ENCODE measurements at places on chromosomes 1 and 21.

DNA sequence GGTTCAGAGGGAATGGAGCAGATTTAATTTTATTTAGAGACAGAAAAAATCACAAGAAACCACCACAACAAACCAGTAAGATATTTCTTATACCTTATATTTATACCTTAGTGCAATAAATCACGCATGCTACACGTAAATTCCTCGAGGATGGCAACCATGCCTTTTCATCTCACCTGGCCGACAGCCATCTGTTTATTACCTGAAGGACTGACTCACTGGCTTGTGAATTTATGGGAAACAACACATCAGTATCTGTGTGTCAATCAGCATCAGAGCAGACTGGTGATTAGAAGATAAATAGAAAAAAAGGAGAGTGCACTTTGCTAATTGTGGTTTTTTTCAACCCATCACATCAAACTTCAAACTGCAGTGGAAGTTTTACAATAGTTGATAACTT, 58.4 kb downstream of the S1PR1 start:
- DNase-seq = no peak

GRCh38 chr21:25953659-25954058, 216.9 kb downstream of the APP start:
- no peak for DNase-seq

GRCh38 chr1:11054666-11055065, 5.2 kb downstream of the SRM start:
- DNase-seq = no peak

DNA sequence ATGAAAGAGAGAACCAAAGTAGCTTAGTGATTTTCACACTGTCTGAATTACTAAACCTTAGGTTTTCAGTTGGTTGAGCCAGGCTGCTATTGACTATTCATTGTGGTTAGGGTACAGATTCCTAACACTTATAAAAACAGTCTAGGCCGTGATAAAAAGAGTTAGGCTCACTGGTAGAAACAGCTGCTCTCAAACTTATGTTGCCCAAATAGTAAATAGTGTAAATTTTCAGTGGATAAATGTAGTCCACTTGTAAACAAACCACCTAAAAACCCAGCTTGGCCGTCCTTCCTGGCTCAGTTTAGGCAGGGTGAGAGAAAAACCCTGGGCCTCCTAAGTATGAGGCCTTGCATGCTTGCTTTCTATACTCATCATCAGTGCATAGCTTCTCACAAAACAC, 34.9 kb downstream of the ARID1A start:
- no peak for DNase-seq

DNA sequence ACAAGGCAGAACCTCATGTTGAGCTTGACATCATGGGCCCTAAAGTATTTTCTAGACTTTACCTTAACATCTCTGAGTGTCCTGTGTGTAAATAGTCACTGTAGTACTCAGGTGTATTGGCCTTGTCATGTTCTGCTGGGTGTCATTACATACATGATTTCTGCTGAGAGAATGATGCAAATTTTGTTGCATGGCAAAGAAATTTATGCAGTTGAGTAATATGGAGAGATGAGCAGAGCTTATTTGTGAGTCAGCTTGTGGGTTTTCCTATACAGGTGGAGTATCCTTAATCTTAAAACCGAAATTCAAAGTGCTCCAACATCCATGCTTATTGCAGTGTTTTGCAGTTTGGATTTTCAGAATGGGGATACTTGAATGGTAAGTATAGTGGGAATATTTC, 36.6 kb downstream of the RGL1 start:
- no peak for DNase-seq

GRCh38 chr1:25971066-25971810, 26.6 kb downstream of the PAFAH2 start:
- DNase-seq = peak; percentile 22

- DNase-seq = no peak
Measured at GRCh38 chr1:155192346-155193274, 15.1 kb downstream of the THBS3 start.

GRCh38 chr21:14942801-14943490, 121.9 kb downstream of the NRIP1 start:
- no peak for DNase-seq

DNA sequence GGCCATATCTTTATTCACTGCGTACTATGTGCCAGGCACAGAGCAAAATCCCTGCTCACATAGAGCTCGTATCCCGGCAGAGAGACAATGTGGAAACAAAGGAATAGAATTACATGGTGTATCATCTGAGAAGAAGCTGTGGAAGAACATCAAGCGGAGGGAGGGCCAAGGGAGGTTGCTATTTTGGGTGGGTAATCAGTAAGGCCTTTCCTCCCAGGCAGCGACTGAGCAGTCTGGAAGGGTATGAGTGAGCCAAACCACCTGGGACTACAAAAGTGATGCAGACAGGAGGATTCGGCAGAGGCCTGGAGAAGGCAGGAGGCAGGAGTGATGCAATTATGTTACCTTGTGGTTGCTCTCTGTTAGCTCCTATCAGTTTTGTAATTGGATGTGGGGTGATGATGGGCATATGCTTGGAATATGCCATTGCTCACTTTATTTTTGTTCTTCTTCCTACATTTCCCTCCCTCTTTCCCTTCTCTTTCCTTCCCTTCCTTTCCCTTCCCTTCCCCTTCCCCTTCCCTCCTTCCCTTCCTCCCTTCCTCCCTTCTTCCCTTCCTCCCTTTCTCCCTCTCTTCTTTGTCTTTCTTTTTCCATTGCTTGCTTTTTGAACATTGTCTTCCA, 172.9 kb downstream of the DISC1 start:
- no peak for DNase-seq

DNA sequence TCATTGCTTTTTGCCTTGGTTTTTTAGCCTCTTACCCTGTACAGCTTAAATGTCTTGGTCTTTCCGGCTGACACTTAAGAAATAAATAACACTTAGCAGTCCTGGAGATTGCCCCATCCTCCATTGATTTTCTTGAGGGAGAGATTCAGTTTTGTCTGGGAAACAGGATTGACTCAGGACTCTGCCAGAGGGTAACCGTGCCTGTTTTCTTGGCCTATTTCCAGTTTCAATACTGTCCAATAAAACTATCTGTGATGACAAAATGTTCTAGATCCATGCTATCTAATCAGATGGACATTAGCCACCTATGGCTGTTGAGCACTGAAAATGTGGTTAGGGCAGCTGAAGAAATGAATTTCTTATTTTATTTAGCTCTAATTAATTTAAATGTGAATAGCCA, 216.1 kb downstream of the DUSP10 start:
- no peak for DNase-seq

DNA sequence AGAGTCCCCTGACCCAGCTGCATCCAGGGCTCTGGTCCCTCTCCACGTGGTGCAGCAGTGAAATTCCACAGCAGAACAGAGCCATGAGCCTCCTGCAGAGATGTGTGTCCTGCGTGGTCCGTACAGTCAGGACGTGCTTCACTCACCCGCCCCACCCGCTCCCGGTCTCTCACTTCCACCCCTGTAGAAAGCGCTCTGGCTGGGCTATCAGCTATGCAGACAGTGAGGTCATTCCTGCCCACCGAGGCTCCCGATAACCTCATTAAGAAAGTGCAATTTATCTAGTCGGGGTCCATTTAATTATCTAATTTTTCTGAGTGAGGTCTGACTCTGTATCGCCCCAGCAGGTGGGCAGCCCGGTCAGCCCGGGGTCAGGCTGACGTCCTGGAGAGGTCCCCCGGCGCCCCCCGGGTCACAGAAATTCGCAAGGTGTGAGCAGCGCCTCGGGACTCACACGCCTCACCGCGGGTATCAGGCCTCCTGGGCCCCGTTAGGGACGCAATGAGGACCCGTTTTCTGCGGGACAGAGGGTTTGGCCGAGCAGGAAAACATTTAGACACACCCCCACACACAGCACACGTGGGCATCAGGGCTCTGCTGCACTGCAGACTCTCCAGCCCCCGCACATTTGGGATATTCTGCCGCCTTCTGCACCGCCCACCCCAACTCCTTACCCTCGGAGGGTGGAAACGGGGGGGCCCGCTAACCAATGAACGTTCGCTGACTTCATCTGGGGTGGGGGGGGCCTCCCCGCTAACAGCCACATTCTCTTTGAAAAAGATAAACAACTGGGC, 76.7 kb downstream of the PRDM16 start:
- DNase-seq = no peak

- DNase-seq = no peak
Measured at GRCh38 chr1:160413716-160414115, 13.4 kb downstream of the VANGL2 start.

DNA sequence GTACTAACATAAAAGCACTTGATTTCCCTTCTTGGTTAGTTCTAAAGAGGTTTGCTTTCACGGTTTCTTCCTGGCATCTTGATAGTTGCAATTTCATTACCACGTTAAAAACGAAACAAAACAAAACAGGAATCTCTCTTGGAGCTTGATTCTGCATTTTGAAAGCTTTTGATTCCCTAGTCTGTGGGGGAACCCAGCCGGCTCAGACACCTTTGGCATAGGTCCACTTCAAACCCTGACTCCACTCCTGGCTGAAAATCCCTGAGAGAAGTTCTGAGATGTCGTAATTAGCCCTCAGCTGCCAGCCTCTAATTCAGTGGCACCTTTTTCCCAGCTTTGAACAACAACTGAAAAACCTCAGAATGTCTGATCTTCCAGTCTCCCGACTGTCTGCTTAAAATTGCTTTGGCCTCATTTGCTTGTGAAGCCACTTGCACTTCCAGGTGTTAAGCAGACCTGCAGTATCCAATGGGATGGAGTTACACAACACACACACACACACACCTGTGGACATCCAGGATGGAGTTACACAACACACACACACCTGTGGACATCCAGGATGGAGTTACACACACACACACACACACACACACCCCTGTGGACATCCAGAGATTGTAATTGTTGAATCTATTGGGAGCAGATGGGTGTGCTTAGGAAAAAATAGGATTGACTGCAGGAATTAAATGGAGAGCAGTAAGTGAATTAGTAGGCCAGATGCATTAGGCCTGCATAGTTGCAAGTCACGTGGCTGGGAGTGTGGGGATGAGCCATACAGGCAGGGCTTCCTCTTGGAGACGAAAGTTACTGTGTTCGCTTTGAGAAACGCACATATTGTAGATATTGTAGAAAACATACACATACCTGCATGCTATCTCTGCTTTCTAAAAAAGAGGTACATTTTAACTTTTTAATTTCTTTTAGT, 285.6 kb upstream of the FMN2 start:
- no peak for DNase-seq

GRCh38 chr21:46443910-46444309, 14.8 kb upstream of the DIP2A start:
- DNase-seq = no peak

- DNase-seq = no peak
Measured at GRCh38 chr21:43341378-43342161, 85.4 kb downstream of the SIK1 start.

- DNase-seq = no peak
Measured at GRCh38 chr1:22806584-22806983, 95.9 kb downstream of the EPHB2 start.

GRCh38 chr1:78237364-78237916, 191.7 kb downstream of the GIPC2 start:
- no peak for DNase-seq

- no peak for DNase-seq
Measured at GRCh38 chr1:219322766-219323165, 149.1 kb downstream of the LYPLAL1 start.

Data from CD8-positive, alpha-beta T cell (primary cell).